ENCODE measurements at places on chromosomes 2 and 18.

GRCh38 chr2:235527806-235528469 lies 34.1 kb downstream of the AGAP1 start:
- DNase-seq, result no peak

GRCh38 chr2:121386707-121387106 lies 101.7 kb upstream of the TFCP2L1 start:
- no peak for DNase-seq

DNA sequence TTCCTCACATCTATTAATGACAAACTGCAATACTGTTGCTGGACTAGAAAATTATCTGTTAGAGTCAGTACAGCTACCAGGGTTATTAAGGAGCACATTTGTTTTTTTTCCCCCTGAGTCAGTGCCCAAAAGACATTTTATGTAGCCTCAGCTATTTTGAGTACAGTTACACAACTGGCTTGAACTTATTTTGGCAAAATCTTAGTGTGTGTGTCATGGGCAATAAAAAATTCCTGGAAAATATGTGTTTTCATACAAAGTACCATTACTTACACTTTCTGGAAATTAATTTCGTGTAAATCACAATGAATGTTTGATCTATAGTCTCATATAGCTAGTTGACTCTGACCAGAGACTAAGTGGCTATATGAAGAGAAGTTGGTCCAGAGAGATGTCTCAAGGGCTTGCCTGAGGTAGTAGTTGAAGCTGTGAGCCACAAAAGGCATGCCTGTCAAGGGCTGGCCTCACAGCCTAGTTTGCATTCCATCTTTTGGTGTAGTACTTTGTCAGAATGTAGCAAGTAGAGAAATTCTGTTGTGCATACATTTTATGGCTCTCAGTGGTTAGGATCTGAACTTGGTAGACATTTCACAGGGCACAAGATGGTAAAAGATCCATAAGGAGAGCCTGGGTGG lies 283.4 kb downstream of the MTX2 start:
- no peak for DNase-seq

GRCh38 chr18:50287028-50287440 lies 458 bp downstream of the CXXC1 start:
- DNase-seq, result no peak

DNA sequence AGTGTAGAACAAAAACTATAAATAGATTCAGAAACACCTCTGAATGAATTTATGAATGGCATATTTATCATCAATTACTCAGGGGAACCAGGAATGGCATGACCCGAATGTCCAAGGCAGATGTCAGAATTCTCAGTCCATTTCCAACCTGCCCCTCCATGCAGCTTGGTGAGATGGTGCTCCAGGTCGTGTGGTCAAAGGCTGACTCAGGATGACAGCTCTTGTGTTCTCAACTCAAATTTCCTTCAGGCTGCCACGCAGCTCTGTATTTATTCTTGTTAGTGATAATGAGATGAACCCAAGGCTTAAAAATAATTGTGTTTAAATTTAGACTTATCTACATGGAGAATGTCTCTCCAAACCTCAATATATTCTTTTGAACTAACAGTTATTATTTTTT lies 146.9 kb downstream of the METTL4 start:
- no peak for DNase-seq

DNA sequence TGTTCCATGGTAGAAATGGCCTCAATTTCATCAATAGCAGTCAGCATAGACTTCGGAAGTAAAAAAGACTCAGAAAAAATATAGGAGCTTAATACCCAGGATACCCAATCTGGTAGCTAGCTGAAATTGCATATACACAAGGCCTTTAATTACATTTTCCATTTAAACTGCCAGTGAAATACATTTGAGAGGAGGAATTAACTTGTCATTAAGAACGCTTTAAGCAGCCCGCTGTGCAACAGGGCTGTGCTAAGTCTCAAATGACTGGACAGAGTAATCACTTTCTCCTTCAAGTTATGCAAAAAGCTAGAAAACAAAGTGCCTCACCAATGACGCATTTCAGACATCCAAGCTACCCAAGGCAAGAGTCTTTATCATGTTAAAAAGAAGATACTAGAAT lies 558.8 kb downstream of the MBD2 start:
- no peak for DNase-seq

DNA sequence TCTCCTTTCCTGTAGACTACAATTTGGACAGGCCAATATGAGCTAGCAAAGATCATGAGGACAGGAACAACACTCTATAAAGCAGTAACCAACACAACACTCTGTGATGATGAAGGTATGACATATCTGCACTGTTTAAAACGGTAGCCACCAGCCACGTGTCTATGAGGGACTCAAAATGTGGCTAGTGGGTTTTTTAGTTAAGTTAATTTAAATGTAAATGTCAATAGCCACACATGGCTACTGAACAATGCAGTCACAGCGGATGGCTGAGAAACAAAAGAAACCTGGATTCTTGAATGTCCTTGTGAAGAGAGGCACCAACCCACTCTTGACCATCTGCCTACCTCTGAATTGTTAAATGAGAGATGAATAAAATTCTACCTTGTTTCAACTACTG lies 33.9 kb downstream of the FANCL start:
- DNase-seq, result no peak

DNA sequence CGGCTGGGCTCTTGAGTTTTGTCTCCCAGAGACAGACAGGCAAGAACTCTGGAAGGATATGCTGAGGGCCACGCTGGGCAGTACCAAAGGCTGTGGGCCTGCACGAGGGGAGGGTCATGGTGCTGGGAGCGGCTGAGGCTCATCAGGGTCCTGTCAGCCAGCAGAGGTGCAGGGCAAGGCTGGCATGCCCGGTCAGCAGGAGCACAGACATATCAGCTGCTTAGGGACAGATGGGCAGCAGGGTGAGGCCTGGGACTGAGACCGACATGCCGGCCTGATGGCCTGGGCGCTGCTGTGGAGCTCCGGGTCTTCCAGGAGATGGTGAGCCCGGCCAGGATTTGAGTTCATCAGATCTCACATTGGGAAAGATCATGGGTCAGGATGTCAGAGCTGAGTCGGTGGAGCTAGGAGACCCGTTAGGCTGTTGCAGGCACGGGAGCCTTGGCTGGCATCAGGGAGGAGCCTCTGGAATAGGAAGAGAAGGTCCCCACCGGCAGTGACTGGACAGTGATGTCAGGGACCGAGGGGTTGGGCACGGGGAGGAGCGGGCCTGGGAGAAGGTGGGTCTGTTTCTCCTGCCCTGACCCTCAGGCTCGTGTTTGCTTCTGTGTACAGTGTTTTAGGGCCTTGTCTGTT lies 18.8 kb downstream of the CNDP2 start:
- DNase-seq, result no peak

DNA sequence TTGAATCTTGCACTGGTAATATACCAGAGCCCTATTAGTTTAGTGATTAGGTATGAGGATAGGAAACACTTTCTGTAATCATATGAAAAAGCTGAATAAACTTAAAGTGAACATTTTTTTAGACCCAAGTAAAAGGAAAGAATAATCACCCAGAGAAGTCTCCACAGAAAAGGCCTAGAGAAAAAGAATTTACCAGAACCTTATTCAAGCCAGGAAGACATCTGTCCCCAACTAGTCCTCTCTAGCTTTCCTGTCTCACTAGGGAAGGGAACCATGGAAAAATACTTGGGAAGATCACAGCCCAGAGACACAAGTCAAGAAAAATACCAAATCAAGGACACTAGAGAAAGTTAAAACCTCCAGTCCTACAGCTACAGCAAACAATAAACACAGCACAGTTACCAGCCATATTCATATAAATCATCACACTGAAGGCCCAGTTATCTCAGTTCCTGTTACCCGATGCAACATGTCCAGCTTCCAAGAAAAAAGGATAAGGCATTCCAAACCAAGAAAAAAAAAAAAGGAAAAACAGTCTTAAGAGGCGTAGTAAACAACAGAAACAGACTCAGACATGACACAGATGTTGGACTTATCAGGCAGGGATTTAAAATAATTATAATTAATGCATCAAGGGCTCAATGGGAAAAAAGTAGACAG lies 461.5 kb downstream of the IRS1 start:
- DNase-seq, result no peak

DNA sequence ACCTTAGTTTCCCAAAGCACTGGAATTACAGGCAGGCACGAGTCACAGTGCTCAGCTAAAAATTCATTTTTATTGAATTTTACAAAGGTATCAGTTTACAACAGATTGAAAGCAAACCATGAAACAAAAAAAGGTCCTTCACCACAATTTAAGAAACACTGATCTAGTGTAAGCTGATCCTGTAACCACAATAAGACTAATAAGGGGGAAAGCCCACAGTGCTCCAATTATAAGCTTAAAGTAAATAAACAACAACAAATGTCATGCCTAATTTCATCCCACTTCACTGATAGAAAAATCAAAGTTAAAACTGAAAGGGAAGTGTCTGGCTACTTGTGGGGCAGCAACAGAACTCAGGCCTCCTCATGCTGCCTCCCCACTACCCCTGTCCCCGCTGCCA lies 49.2 kb downstream of the ICA1L start:
- no peak for DNase-seq

GRCh38 chr2:240139011-240139441 lies 1.4 kb downstream of the OTOS start:
- DNase-seq, result no peak

DNA sequence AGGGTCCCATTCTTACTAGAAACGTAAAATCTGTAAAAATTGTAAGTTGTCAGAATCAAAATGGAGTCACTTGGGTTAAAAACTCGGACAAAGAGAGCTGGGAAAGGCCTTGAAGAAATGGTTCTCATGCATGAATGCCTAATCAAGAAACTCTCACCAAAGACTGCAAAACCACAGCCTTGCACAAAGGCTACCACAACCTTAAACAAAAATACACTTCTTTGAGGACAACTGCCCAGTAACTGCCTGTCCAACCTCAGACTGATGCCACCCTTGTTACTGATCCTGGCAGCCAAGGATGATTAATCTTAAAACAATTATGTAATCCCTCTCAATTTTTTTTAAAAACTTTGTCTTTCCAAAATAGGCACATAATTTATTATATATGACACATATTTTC lies 299.3 kb downstream of the CCDC85A start:
- DNase-seq, result no peak

GRCh38 chr2:149652526-149652925 lies 65.0 kb upstream of the MMADHC start:
- no peak for DNase-seq

DNA sequence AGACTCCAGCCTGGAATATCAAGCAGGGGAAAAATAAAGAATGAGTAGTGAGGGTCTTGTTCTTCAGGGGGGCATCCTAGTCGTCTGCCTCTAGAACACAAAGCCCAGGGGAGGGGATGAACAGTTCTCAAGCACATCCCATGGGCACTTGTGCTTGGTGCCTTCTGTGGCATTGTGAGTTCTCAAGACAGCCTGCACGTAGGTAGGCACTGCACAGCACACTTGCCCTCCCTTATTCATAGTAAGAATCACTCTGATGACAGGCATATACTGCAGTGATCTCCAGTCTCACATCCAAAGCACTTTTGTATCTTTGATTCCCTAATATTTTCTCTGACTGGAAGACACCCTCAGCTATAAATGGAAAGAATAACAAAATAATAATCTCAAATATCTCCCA lies 104.7 kb upstream of the CNGA3 start:
- DNase-seq, result no peak

- no peak for DNase-seq
Observed at GRCh38 chr2:234249873-234250272, 199.4 kb downstream of the SPP2 start.

DNA sequence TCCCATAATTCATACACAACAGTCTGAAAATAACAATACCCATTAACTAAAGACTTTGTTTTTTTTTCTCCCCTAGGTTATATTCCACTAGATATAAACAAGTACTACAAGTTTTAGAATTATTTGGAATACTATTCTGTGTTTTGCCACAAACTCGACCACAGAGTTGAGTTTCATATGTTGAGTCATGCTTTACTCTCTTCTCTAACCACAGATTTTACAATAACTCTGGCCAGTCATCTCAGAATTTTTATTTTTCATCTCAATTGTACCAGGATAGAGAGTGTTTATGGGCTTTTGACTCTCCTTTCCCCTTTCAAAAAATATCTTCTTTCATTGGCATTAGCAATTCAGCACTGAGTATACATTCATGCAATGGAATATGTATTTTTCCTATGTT lies 348.7 kb upstream of the GALNT5 start:
- peak; percentile 40 for DNase-seq

- no peak for DNase-seq
Observed at GRCh38 chr2:103010751-103011150, 248.9 kb downstream of the TMEM182 start.

GRCh38 chr2:3778851-3779495 lies 75.6 kb downstream of the DCDC2C start:
- DNase-seq, result no peak

GRCh38 chr2:231130336-231131056 lies 5.7 kb upstream of the HTR2B start:
- DNase-seq, result no peak

- no peak for DNase-seq
Observed at GRCh38 chr2:37886745-37887144, 38.3 kb upstream of the RMDN2 start.

DNA sequence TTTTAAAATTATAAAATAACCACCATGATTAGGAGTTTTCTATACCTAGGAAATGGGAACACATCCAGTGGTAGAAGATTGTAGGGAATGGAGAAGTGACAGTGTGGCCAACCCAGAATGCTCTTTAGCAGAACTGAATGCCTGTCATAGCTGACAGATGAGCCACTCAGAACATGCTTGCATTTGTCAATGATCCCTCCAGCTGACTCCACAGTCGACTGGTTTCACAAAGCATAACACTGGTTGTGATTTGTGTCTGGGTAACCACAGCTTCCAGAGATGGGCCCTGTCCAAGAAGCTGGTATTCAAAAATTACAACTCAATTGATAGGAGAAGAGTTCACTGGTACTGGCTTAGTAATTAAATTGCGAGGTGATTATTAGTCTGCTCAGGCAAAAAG lies 9.0 kb upstream of the CTIF start:
- no peak for DNase-seq

DNA sequence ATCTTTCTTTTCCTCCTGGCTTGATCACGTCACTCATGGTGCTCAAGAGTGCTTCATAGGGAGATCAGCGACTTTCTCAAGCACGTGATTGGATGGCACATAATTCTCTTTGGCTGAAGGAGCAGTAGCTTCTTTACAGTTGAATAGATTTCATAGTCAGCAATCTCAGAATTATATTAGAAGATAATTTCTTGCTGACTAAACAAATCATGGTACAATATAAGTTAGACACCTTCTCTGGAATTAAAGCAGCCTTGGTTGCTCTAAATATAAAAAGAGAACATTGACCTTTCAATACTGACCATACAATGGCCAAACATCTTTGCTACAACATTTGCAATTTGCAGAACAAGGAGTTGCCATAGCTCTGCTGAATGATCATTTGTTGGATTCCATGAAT lies 238.5 kb upstream of the CHST9 start:
- no peak for DNase-seq

GRCh38 chr18:4231260-4231659 lies 223.8 kb downstream of the DLGAP1 start:
- DNase-seq, result no peak

GRCh38 chr2:157810037-157810436 lies 66.1 kb downstream of the ACVR1 start:
- DNase-seq, result no peak
